Fibroblast of the aortic adventitia (primary cell): ENCODE measurements at places on chromosomes 13 and 19.

DNA sequence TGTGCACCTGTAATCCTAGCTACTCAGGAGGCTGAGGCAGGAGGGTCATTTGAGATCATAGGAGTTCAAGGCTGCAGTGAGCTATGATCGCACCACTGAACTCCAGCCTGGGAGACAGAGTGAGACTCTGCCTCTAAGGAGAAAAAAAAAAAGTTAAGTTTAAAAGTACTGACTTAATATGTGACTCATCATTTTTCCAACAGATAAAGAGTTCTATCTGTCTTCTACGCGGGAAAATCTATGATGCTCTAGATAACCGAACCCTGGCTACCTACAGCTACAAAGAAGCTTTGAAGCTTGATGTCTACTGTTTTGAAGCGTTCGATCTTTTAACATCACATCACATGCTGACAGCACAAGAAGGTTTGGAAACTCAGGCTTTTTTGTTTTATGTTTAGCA is 7.2 kb downstream of the CDC16 start:
- no peak for DNase-seq

DNA sequence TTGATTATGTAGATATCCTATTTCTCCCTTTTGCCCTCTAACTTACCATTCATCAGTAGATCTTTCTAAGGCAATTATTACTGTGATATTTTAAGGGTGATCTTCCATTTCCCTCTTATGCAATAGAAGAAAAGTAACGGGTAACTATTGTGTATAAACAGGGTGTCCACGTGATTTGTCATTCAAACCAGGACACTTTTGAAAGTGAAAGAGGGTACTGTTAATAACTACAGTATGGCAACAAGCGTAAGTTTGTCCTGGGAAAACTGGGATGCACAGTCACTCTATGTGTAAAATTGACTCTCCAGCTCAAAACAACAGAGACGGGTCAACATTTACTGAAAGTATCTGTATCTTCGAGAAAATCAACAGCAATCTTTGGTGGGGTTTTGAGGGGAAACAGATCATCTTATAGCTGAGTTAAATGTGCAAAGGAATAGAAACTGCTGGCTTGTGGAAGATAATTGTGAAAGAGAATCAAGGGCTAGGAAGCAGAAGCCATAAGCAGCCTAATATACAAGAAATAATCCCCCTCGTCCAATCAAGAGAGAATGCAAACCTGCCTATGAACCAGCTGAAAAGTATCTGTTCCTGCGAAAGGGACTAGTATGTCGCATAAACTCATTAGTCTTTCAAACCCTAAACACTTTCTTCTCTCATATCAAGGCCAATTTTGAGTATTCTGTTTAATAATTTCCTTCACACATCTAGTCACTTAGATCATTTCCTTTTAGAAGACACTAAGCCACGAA is 126.7 kb downstream of the FOXO1 start:
- no peak for DNase-seq

GRCh38 chr19:40088299-40089047 is 2.3 kb downstream of the ZNF780A start:
- DNase-seq: no peak

DNA sequence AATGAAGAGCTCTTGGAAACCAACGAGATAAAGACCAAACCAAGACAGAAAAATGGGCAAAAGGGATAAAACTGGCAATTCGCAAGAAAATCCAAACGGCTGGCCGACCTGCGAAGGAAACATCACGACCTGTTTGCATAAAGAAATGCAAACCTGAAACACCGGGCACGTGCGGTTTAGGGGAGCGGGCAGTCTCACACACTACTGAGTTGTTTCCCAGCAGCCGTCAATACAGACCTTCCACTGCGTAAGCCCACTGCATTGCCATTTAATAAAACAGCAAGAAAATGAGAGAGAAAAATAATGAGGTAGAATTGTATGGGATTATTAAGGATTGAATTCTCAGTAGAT is 642 bp upstream of the PEG3 start:
- DNase-seq: no peak

DNA sequence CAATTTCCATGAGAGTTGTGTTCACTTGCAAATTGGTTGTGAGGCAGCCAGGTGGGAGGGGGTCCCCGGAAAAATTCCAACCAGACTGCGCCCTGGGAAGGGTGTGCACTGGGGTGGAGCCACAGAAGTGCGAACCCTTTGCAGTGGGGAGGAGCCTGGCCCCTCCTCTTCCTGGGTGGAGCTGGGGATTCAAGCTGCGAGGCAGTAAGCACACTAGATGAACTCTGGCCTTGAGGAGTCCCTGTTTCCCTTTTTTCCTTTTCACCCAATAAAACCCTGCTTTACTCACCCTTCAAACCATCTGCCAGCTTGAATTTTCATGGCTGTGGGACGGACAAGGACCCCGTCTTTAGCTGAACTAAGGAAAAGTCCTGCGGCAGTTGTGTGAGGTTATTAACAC is 31.0 kb upstream of the MBNL2 start:
- no peak for DNase-seq

DNA sequence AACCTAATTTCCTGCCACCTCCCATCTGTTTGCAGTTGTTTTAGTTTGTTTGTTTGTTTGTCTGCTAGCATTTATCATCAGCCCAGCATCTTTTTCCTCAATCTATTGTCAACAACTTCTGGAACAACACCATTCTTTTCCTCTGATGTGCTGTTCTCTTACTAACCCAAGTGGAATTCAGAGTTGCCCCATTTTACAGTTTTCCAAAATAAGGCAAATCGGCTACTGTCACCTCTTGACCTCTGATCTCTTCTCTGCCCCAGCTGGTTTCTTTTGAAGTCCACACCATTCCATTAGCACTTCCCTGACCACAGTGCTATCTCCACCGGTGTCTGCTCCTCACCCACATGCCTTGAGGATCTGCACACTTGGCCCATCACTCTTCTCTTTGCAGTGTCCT is 102.4 kb downstream of the EFNB2 start:
- no peak for DNase-seq
